Stimulated activated CD8-positive, alpha-beta memory T cell treated with anti-CD3 and anti-CD28 coated beads, Interleukin-7, amount 100 ng/mL, for 24 hours (primary cell): ENCODE measurements at places on chromosomes 3 and 15.

DNA sequence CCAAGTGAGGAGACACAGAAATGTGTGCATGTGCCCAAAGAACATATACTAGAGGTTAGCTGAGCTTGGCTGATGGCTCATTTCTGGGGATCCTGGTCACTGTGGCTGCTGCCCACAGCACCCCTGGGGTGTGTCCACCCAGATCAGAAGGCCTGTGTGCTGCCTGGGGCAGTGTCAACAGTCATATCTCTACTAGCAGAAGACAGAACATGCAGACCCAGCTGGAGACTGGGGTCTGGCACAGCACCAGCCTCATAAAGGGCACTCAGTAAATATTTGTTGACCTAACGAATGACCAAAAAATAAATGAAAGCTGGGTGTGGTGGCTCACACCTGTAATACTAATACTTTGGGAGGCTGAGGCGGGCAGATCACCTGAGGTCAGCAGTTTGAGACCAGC, 16.4 kb downstream of the CHRNA3 start:
- no peak for DNase-seq

DNA sequence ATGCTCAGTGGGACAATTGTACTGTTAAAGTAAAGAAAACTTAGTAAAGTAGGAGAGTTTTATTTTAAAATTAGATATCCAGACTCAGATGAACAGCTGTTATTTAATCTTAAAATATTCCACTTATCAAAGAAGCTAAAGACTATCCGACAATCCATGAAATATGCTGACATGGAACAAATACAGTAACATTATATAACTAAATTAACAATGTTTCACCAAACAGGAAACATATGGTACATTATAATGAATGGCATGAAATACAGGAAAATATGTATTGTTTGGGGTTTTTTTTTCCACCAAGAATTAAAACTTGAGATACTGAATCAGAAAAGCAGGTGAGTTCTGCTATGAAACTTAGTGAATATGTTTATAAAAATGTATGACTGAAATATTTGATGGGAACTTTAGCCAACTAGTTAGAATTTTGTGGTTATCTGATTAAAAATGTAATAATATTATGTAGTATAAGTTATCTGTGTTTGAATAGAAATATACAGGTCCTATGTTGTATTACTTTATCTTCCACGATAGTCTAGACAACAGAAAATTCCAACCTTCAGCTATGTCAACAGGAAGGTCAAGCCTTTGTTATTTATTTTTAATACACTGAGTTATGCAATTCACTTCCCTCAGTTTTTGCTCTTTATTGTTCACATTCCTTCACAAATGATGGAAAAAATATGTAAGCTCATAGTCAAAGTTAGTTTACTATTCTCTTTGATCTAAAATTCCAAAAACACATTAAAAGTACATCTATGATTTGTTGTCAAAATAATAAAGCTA, 72.7 kb downstream of the UACA start:
- no peak for DNase-seq

DNA sequence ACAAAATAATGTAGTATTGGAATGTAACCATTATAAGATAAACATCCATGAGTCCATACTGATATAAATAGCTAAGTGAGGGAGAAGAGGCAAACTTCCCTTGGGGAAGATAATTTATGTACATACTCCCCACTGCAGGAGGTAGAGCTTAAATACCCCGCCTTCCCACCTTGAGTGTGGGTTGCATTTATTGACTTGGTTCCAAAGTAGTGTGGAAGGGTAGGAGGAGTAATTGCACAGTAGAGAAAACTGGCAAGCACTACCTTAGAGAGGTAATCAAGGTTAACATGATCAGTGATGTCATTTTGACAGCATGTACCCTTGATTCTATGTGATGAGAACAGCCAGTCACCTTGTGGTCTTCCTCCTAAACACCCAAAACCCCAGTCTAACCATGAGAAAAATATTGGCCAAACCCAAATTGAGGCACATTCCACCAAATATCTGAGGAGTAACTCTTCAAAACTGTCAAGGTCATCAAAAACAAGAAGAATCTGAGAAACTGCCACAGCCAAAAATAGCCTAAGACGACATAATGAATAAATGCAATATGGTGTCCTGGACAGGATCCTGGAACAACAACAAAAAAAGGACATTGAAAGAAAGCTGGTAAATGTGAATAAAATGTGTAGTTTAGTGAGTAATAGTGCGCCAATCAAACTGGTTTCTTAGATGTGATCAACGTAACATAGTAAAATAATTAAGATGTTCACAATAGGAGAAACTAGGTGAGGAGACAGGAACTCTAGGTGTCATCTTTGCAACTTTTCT, 774 bp upstream of the CNOT10 start:
- DNase-seq = no peak

DNA sequence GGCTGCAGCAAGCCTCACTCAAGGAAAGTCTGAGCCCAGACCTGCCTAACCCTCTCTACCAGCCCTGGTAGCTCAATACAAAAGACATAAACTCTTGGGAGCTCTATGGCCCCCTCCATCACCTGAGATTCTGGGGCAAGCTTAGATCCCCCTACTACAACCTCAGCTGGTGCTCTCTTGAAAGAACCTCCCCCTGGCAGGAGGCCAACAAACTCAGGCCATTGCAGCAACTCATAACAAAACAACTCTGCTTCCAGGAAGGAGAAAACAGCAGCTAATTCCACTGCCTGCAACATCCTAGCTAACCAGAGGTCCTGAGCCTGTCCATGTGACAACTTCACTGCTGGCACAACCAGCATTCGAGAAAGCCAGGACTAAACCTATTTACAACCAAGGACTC, 169.2 kb downstream of the ROBO1 start:
- DNase-seq = no peak

DNA sequence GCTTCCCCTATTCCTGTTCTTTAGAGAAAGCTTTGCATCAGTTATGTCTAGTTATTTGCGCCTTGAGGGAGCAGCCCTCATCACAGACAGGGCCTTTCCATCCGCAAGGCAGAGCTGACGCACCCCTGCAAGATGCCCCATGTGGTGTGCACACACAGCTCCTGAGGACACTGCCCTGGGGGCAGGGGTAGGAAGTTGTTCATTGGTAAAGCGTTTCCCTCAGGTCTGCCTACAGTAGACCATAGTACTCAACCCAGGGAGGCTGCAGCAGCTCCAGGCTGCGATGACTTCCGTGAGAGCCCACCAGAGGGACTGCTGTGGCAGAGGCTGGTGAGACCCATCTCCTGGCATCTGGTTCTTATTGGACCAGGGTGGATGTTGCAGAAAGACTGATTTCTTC, 55.1 kb upstream of the PLXNA1 start:
- DNase-seq = no peak

GRCh38 chr15:61308437-61308836, 79.3 kb upstream of the RORA start:
- no peak for DNase-seq

DNA sequence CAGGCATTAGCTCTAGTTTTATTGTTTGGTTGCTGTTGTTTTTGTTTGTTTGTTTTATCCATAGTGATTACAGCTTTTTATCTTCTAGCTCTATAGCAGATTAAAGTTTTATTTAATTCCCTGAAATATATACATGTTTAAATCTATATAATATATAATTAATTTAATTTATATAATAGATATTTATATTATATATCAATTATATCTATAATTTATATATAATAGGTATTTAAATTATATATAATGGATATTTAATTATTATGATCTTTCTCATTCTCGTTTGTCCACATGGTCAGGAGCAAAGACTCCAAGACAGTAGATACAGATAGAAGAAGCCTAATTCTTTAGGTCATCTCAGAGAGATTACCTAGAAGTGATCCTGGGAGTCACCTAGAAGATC, 238.8 kb upstream of the GPR149 start:
- DNase-seq = no peak

- no peak for DNase-seq
Measured at GRCh38 chr15:57665939-57666338, 40.6 kb upstream of the POLR2M start.
